Central memory CD4-positive, alpha-beta T cell (primary cell): ENCODE measurements at places on chromosomes 2 and 18.
A peak's percentile ranks its signal among the peaks of the same experiment; 100 is the strongest.

DNA sequence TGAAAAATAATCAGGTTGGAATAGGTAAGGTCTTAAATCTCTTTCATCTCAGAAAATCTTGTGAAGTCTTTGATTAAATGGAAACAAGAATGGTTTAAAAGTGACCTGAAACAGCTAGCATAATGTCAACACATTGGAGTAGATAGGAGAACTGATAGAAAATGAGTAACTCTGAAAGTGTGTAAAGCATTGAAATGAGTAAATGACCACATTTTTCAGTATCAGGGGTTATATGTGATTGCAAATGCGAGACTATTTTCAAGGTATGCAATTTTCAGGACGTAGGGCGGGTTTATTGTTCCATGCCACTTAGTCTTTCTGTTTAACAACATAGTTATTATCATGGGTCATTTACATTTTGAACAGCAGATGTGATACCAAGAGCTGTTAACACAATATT is 1383.2 kb downstream of the LRP1B start:
- no peak for DNase-seq

DNA sequence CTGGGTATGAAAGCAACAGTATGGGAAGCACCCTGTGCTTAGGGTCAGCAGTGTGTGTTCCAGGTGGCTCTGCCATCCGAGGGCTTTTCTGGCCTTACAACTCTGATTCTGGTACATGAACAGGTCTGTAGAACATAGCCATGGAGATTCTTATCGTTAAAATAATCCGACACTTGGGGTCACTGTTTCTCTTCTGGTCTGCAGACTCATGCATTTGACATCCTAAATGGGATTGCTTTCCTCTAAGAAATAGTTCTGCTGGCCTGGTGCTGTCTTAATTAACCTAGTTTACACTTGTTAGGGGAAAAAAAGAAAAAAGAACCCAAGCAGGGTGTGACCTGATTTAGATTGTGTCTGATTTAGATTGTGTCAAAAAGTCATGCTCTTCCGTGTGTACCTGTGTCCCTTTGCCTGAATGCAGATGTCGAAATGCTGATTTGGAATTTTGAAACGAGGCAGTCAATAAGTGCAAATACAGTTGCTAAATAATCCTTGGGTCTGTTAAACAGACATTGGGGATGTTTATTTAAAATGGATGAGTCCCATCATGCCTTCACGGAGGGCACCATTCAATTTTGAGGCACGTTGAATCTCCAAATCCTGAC is 59.6 kb downstream of the TRPM8 start:
- DNase-seq: peak; percentile 58

DNA sequence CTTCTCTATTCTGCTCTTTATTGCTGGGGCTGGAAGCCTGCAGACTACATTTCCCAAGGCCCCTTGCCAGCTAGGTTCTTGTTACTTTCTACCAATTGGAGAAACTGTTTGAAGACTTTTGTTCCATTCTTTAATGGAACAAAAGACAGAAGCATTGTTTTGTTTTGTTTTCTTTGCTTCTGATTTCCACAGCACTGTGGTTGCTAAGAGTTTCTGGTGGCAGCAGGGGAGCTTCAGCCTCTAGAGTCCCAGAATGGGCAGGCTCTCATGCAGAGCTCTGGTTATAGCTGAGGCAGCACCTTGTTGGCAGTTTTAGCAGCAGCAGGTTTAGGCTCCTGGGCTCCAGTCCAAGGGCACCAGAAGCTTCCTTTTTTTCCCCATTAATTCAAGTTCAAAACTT is 234.3 kb downstream of the ETAA1 start:
- DNase-seq: no peak

- peak; percentile 12 for DNase-seq
Observed at GRCh38 chr2:24164416-24164973, 10.4 kb upstream of the FAM228A start.

GRCh38 chr2:71151620-71152019 is 21.2 kb downstream of the MPHOSPH10 start:
- no peak for DNase-seq

DNA sequence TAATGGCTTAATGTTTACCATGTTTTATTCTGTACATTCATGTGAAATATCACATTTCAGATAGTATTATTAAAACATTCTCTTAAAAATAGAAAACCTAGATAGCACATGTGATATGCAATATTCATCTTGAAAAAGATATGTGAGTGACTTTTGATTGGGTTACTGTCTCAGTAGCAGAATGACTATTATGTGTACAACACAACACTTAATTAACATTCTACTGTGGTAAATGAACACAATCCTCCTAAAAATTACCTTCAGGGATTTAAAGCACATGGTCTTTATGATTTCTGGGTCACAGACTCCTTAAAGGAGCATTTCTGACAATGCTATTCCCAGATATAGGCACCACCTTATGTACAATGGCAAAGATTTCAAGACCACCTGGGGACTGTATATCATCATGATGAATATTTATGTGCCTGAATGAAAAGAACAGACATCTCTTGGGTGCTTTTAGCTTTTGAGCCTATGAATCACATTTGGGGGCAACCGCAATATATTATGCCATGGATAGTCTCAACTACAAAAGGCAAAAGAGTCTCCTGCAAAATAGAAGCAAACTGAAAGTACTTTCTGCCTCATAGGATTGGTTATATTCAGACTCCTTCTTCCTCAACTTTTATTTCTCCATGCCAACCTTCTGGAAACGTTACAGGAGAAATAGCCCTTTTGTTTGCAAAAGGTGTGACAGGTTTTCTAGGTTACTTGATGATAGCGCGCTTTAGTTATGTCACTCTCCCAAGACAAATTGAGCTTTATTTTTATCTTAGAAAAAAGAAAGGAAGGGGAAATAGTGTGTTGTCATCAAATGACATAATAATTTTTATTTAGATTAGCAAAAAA is 259.0 kb downstream of the CALCRL start:
- DNase-seq: no peak

GRCh38 chr2:191170773-191171172 is 20.0 kb upstream of the STAT4 start:
- DNase-seq: no peak

DNA sequence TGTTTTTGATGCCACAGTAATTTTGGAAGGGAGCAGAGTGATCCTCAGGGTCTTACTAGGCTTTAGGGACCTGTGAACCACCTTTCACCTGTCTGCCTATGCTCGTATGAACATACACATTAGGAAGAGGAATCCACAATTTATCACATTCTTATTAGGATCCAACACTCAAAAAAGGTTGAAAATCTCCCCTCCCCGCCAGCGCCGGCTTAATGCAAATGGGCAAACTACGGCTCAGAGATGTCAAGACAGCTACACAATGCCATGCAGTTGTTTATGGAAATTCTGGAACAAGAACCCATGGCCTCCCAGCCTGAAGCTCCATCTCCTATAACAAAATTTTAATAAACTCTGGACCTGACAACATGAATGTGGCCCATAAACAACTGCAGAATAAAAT is 375.9 kb upstream of the ACVR2A start:
- DNase-seq: no peak

- no peak for DNase-seq
Observed at GRCh38 chr2:184685999-184686841, 87.9 kb downstream of the ZNF804A start.

DNA sequence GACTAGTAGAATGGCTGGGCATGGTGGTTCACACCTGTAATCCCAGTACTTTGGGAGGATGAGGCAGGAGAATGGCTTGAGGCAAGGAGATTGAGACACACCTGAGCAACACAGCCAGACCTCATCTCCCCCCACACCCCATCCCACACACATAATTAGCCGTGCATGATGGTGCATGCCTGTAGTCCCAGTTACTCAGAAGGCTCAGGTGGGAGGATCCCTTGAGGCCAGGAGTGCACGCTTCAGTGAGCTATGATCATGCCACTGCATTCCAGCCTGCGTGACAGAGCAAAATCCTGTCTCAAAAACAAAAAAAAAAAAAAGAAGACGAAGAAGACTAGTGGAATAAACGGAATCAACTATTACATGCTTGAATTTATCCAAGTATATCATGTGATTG is 150.0 kb downstream of the STK39 start:
- DNase-seq: no peak

GRCh38 chr18:36372903-36373311 is 75.4 kb downstream of the FHOD3 start:
- no peak for DNase-seq

DNA sequence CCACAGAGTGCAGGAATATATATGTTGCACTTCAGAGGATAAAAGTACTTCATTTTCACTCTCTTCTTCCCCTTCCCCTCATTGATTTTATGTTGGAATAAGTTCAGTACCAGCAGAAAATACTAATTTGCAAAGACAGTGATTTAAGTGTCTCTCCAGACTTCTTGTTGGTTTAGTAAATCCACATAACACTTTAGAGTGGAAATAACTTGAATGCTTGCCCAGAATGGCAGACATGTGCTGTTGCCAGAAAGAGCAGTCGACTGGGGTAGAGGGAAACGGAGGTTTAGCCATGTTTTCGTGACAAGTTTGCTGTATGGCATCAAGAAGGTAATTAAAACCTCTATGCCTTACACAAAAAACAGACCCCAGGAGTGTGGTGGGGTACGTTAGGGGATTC is 246.0 kb upstream of the CXCR4 start:
- DNase-seq: no peak

GRCh38 chr18:78559584-78559983 is 420.0 kb upstream of the SALL3 start:
- no peak for DNase-seq

GRCh38 chr2:106537791-106538191 is 50.6 kb downstream of the CD8B2 start:
- DNase-seq: no peak

DNA sequence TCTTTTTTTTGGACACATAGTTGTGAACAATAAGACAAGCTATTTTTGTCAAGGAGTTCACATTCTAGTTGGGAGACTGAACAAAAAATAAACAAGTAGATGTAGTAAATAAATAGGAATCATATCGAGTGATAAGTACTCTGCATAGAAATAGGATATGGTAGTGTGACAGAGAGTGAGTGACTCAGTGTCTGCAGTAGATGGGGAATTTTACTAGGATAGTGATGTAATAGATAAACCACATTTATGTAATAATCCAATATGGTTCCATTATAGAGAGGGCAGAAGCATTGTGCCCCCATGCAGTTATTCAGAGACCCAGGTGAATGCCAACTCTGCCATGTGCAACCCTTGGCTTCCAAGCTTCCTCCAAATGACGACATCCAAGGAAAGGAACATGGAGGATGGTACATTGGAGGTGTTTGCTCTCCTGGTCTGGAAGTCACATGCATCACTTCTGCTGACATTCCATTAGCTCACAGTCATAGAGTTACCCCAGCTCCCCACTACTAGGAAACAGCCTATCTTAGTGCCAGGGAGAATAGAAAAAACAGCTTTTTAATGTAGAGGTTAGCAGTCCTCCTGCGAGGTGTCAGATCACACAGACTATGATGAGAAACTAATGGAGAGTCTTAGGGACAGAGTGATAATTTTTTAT is 595.4 kb downstream of the NYAP2 start:
- DNase-seq: no peak

DNA sequence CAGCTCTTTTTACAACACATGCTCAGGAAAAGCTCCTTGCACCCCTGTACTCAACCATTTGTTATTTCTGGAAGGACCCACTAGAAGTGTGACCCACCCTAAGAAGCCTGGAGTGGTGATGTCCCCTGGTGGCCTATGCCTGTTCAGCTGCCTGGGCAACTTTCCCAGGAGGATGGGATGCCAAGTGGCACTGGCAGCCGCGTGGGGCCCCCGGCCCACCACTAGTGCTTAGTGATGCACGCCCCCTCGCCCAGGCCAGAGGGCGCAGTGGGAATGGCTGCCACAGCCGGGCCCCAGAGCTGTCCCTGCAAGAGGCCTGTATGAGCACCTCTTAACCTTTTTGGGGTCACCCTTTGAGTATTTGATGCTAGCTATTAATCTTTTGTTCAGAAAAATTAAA is 18.1 kb downstream of the IMPA2 start:
- DNase-seq: no peak

- no peak for DNase-seq
Observed at GRCh38 chr2:8965216-8965969, 38.1 kb downstream of the MBOAT2 start.

DNA sequence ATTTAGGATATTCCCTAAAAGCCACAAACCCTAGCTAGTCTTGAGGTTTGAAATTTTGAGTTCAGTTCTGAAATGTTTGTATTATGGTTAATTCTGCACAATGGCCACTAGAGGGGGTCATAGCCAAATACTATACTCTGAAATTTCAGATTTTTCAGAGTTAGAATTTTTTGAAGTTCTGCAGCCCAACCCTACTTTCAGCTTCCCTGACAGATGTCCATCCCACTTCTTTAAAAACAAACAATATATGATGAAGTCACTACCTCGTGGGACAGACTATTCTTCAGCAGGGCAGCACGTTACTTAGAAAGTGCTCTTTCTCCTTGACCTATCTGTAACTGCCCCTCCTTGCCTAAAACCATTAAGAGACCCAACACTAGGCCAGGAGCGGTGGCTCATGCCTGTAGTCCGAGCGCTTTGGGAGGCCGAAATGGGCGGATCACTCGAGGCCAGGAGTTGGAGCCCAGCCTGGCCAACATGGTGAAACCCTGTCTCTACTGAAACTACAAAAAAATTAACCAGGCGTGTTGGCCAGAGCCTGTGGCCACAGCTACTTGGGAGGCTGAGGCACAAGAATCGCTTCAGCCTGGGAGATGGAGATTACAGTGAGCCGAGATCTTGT is 48.2 kb upstream of the PAPOLG start:
- peak; percentile 25 for DNase-seq

DNA sequence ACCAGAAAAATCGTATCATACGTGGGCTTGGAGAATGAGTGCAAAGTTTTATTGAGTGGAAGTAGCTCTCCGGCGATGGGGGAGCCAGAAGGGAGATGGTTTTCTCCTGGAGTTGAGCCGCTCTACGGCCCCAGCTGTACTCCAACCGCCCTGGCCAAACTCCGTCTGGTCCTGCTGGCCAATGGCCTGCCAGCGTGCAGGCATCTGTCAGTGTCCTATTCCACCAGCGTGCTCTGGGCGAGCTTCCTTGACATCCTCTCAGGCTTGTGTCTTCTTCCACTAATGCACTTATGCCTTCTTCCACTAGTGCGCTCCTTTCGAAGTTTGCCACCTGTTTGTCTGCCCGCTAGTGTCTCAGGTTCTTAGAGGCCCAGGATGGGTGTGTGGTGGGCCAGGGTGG is 345.5 kb upstream of the CDH19 start:
- no peak for DNase-seq

- no peak for DNase-seq
Observed at GRCh38 chr18:23249348-23249747, 114.1 kb downstream of the CABLES1 start.

GRCh38 chr18:60113396-60113795 is 213.6 kb downstream of the PMAIP1 start:
- no peak for DNase-seq

DNA sequence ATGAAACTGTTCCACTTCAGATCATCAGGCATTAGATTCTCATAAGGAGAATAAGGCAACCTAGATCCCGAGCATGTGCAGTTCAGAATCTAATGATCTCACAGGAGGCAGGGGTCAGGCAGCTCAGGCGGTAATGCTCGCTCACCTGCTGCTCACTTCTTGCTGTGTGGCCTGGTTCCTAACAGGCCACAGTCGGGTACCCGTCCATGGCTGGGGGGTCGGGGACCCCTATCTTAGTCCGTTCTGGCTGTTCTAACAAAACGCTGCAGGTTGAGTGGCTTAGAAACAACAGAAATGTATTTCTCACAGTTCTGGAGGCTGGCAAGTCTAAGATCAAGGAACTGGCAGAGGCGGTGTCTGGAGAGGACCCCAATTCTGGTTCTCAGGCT is 79.2 kb downstream of the ASB1 start:
- DNase-seq: no peak

- no peak for DNase-seq
Observed at GRCh38 chr2:54956111-54956627, 94.1 kb downstream of the RTN4 start.

GRCh38 chr2:113283704-113284284 is 5.1 kb upstream of the PAX8 start:
- no peak for DNase-seq
